Stimulated activated CD4-positive, alpha-beta T cell treated with anti-CD3 and anti-CD28 coated beads, Interleukin-2, amount 100 ng/mL, for 4 hours (primary cell): ENCODE measurements at places on chromosomes 5 and 9.

DNA sequence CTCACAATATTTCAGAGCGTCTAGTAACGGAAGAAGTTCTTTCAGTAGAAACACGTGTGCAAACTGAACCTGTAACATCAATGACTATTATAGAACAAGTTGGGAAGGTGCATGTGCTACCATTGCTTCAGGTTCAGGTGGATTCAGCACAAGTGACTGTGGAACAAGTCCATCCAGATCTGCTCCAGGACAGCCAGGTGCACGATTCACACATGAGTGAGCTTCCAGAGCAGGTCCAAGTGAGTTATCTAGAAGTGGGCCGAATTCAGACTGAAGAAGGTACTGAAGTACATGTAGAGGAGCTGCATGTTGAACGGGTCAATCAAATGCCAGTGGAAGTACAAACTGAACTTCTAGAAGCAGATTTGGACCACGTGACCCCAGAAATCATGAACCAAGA is 17.4 kb upstream of the NIM1K start:
- DNase-seq = no peak

DNA sequence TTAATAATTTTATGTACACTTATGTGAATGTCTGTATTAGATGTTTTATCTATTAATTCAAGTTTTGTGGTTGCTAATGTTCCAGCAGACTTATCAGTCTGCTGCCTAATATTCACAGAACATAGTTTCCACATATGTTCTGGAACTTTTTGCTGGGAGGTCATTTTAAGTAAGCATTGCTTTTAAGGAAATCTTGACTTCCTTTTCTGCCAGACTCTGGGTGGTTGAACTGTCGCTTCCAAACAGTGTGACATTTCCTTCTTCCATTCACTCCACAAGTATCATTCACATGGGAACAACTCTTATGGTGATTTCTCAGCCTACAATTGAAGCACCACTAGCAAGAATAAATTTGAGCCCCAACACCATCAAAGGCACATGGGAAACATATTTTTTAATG is 82.9 kb downstream of the PLCXD3 start:
- DNase-seq = no peak

- DNase-seq = no peak
Measured at GRCh38 chr5:142976861-142977260, 206.7 kb downstream of the ARHGAP26 start.

DNA sequence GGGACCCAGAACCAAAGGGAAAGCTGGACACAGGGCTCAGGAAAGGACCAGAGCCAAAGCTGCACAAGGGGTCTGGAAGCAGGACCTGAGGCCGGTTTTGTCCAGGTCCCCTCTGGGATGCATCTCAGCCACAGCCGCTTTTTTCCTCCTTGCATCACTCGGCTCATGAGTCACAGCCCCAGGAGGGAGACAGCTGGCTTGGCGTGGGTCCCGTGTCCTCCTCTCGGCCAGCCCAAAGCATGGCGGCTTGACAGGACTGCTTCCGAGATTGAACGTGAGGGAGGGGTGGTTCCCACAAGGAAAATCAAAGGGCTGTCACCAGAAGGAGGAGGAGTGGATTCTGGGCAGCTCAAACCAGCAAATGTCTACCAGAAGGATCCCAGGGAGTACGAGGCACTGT is 56.7 kb upstream of the CPLX2 start:
- DNase-seq = no peak

GRCh38 chr9:68896486-68896885 is 117.4 kb downstream of the PRKACG start:
- DNase-seq = no peak
